Right ventricle myocardium superior (tissue), 1 donor: ENCODE measurements at places on chromosomes 1 and 21. TPM values are rescaled to one million over a fixed set of nuclear protein-coding genes. Genes with fewer than 3 reads are reported as not detected.

- no peak for DNase-seq
These were observed 7.1 kb upstream of the SLAMF7 start for GRCh38 chr1:160731990-160732389.

DNA sequence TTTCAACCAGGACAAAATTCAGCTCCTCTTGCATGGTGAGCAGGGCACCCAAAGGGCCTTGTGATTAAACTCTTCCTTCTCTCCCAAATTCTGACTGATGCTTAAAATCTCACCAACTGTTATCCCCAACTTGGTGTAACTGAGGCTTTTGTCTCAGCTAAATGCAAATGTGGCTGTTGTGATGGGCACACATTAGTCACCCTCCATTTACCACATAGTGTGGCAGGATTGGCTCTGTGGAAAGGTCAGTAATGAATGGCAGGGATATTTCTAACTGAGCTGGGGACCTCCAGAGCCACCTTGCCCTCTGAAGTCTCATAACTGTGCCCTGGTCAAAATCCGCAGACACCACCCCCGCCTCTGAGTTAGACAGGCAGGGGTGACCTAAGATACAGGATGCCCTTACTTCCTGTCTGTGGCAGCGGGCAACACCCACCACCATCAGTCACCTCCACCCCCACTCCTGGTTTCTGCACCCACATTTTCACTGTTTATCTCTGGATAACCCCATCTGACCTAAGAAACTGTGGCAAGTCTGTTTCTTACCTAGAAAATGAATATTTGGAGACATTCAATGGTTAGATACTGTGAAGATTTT, 25.4 kb upstream of the RGS16 start:
- DNase-seq: no peak

DNA sequence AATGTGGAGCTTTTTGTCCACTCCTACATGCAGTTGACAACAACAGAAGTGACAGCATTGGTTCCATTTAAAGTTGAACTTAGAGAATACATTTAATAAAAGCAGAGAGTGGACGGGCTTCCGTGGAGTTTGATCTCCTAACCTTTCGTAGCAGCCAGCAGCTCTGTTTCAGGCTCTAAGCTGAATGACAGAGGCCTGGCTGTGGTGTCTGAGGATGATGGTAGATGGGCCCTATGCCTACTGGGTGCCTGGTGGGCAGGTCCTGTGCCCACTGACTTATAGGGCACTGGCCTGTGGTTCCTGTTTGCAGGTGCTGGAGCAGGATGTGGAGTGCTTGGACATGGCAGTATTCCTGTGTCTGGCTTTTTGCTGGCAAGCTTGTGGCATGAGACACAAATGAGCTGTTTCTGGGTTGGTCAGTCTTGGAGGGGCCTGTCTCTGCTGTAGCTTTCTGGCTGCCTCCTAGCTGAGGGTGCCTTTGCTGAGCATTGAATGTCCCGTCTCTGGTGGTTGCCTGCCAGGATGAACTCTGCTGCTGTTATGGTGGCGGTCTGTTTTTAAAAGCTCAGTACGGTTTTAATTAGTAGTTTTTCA, 54.6 kb downstream of the PRDM2 start:
- no peak for DNase-seq

DNA sequence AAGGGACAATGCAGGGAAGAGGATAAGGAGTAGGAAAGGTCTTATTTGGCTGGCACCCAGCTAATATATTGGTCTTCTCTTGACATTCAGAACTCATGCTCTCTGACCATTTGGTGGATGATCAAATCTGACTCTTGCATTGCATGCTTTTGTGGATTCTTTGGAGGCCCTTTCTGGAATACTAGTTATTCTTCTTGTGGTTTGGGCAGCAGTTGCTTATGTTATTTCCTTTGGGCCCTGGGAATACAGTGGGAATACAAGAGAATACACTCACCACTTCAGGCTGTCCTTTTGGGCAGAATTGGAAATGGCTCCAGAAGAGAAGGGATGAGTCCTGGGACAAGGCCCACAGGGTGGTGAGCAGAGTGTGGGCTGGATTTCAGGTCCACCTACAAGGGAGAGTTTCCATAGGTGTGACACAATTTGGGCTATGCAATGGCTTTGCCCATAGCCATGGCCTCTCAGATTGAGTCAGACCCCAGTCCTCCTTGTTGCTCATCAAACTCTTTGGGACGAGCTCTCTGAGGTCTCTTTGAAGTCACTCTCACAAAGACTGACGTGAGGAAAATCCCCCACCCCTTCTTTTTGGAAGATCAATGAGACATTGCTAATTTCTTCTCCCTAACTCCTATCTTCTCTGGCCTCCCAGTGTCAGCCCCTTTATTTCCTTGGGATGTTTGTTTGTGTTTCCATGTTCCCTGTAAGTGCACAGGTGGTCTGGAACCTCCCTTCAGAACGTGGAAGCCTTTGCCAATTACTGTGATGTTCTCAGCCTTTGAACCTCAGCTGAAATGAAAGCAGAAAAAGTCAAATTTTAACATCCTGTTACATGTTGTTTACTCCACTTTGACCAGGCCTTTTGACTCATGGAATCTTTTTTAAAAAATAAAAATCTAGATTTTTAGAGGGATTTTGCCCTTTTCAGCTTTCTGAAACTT, 19.4 kb downstream of the HSD11B1 start:
- DNase-seq: no peak

DNA sequence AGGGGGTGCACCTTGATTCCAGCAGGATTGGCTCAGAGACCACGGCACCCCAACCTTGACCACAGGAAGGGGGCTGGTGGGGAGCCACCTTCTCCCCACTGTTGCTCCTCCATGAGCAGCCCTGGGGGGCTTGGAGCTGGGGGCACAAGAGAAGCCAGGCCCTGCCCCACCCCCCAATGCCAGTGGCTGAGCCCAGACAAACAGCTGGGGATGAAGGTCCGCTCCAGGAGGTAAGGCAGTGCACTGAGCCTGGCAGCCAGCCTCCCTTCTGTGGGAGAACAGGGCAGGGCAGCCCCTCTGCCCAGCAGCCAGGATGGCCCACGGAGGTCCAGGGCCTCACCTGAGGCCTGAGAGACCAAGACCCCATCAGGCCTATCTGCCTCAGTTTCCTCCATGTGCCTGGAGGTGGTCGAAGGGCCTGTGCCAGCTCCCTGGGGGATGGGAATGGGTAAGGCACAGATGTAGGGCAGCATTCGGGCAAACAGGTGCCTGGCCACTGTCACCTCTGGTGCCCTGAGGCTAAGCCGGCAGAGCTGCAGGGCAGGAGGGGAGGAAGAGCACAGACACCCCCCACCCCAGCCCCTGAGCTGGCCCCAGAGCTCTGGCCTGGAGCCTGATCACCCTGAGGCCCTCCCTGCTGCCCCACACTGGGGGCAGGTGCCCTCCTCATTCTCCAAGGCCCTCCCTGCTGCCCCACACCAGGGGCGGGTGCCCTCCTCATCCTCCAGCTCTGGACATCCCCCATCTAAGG, 7.1 kb downstream of the ITGB2 start:
- DNase-seq: no peak

GRCh38 chr1:119718972-119719371, 7.2 kb downstream of the PHGDH start:
- no peak for DNase-seq

- DNase-seq: no peak
These were observed 61.4 kb upstream of the TNFSF18 start for GRCh38 chr1:173112129-173112528.

Gene EFHD2
- total RNA-seq: 11.6 TPM

GRCh38 chr21:44723177-44724131, 12.1 kb upstream of the TSPEAR start:
- DNase-seq: no peak

Gene RBM34
- 50.1 TPM for total RNA-seq

DNA sequence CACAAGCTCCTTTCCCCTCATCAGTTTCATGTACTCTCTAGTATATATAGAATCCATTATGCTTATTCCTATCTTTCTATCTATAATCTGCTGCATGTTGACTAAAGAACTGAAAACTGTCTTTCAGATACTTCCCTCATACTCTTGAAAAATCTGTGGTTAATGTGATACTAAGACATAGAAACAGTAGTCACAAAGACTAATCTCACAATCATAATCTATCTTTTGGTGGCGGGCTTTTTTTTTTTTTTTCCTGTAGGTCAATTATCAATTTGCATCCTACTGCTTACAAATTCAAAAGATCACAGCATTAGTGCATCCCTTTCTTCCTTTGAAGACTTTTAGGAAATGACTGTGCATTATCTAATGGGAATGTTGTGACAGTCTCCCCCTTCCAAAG, 4.7 kb downstream of the UBR4 start:
- no peak for DNase-seq

DNA sequence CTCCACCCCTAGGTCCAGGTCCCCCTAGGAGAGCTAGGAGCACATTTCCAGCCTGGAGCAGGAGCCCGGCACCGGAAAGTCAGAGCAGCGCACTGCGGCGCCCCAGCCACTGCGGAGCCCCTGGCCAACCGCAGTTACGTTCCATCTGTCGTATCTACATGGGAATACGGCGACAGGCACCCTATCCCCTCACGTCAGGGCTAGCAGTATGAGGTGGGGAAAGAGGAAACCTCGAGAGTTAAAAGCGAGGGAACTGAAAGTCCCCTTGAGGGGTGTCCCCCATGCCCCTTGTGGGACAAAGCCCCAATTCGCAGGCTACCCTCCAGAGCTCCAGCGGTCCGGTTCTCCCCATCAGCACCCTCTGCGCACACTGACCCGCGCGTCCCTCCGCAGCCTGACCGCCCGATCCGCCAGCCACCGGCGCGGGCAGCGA, 995 bp downstream of the COLGALT2 start:
- peak; percentile 65 for DNase-seq

Gene AADACL4
- not detected for total RNA-seq

Gene PTGFRN
- 81.5 TPM for total RNA-seq

- no peak for DNase-seq
These were observed 55.6 kb downstream of the GALNT2 start for GRCh38 chr1:230122366-230123279.

Gene PEAR1
- 6.7 TPM for total RNA-seq

DNA sequence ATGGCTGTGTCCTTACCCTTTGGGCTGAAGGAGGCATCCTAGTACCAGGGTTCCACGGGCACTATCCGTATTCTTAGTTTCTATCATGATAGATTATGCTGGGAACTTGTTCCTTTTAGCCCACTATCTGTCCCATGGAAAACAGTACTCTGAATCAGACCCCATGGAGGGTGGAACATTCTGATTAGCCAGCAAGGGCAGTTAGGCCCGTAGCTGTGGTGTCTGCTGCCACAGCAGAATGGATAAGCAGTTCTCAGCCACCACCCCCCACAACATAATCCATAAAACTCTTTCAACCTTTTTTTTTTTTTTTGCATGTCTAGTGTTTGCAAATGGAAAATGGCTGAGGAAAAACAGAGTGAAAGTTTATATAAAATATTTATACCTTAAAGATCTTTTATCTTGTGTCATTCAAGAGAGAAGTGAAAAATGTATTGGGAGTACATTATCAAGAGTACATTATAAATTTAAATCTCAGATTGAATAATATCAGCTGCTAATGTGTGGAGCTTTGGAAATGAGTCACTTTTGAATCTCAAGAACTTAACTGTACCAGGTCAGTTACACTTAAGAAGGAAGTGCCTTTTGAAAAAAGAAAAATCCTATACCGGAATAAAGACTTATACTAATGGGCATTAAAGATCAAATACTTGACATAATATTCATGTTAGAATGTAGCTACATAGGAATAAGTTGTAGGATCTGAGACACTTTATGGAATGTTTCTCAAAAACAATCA, 80.3 kb downstream of the NFIA start:
- DNase-seq: no peak

GRCh38 chr1:89519779-89520358, 4.8 kb upstream of the LRRC8B start:
- DNase-seq: no peak

Gene KLHDC7A
- total RNA-seq: not detected

Gene MRAP
- total RNA-seq: 0.56 TPM

GRCh38 chr1:25081496-25081895, 150.8 kb downstream of the SYF2 start:
- no peak for DNase-seq

- DNase-seq: no peak
These were observed 28.9 kb downstream of the UCHL5 start for GRCh38 chr1:193030280-193030679.

Gene KIF14
- 0.19 TPM for total RNA-seq

DNA sequence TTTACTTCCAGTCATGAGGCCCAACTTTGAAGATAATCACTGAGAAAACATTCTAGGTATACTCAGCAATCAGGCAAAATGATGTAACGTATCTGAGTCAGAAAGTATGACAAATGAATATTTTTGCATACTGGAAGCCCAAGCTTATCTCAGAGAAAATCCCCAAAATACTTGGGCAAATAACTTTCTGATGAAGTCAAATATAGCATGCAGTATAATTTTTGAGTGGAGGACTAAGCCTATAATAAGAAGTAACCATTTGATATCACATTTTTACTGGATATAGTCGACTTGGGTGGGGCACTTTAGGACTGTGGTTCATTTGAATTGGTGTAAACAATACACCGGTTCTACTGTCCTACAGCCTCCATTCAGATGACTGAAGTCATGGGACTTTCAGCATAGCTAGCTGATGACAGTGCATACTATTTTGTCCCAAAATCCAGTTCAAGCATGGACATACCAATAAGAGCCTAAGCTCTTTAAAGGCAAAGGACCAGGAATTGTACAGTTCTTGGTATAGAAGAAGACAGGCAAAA, 2.3 kb upstream of the GADD45A start:
- no peak for DNase-seq

- no peak for DNase-seq
These were observed 35.4 kb upstream of the FGGY start for GRCh38 chr1:59261537-59261936.

Gene CNN3
- 49.4 TPM for total RNA-seq

DNA sequence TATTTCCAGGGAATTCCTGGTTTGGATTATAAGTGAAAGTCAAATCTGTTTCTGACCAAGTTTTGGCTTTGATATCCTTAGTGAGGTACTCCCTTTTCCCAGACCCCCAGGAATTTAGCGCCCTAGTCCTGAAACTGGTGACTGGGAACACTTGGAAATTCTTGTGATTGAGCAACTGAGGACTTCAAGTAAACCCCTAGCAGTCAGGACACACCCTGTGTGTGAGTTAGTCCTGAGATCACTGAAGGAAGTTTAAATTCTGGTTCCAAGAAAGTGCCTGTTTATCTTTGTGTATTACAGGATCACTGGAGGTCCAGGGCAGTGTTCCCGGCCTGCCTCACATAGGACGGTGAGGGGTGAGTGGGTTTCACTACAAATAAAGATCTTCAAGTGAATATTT, 95.1 kb upstream of the F3 start:
- no peak for DNase-seq

Gene PTPRC
- total RNA-seq: 7.2 TPM

Gene PRR9
- not detected for total RNA-seq

DNA sequence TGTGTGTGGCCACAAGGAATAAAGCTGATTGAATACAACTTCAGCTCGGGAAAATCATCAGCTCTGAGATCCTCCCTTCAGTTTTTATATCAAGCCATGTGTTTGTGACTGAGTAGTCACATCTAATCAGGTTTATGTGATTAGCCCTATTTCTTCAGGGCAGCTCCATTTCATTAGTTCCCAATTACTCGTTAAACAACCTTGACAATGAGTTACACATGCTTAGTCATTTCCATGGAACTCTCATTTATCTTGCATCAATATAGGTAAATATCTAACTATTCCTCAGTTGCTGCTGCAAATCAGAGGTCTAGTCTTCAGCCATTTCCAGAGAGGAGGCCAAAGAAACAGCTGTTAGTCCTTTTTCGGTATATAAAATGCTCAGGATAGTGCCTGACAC, 16.3 kb downstream of the CRB1 start:
- DNase-seq: no peak
